Suprapubic skin (tissue), 4 donors: ENCODE measurements at places on chromosomes 5 and 9. TPM values are rescaled to one million over a fixed set of nuclear protein-coding genes. Genes with fewer than 3 reads are reported as not detected.

- peaks cover 3% of the 10 kb centered on the region for H3K4me1 ChIP-seq
- H3K27me3 ChIP-seq = peaks cover 29% of the 10 kb centered on the region
- no peak overlapping the region for H3K27ac ChIP-seq
Measured at GRCh38 chr5:178274781-178275537, 42.4 kb upstream of the PHYKPL start.

DNA sequence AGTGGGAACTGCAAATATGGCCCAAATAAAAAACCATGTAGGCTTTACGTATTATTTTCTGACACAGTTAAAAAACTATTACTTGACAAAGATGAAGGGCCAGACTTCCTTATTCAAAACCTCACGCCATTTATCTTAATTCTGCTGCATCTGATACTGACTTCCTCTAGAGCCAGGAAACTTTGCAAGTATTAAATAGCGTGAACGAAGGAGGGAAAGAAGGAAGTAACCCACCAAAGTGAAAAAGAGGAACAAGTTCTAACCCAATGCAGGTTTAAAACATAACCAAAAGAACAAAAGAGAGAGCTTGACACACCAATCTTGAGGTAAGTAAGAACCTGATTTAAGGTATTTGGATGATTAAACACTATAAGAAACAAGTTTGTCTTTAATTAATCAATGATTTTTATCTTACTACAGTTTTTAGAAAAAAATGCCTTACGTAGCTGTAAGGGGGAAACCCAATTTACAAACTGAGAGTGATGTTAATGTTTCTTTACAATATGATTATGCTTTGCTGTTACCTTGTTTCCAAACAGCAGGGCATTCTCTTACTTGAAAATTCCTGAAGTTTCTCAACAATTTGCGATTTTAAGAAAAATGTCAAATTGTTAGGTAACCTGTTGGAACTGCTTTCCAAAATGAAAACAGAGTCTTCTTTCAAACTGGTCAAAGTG is at the start of gene GAPT:
GAPT (plus strand) TSS at position 220 of the 677 bp plus-strand sequence. CDS start 3,102 bp downstream, outside the sequence.
- H3K4me3 ChIP-seq = no peak within 1 kb of the TSS
- H3K27ac ChIP-seq = no peak within 1 kb of the TSS
- no peaks in the 10 kb centered on the region for H3K36me3 ChIP-seq
- H3K27me3 ChIP-seq = no peaks in the 10 kb centered on the region

DNA sequence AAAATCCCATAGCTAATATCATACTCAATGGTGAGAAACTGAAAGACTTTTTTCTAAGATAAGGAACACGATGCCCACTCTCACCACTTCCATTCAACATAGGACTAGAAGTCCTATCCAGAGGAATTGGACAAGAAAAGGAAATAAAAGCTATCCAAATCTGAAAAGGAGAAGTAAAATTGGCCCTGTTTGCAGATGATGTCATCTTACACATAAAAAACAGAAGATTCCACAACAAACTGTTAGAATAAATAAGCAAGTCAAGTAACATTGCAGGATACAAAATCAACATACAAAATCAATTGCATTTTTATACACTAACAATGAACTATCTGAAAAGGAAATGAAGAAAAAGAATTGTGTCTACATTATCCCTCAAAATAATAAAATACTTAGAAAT is 308.0 kb downstream of the MCTP1 start:
- H3K27ac ChIP-seq = no peak overlapping the region
- no peak overlapping the region for H3K4me3 ChIP-seq
- DNase-seq = no peak
- no peaks in the 10 kb centered on the region for H3K4me1 ChIP-seq
- H3K36me3 ChIP-seq = no peaks in the 10 kb centered on the region

- H3K36me3 ChIP-seq = no peaks in the 10 kb centered on the region
- DNase-seq = no peak
- peak overlapping the region; percentile 44 for H3K4me3 ChIP-seq
- H3K27ac ChIP-seq = no peak overlapping the region
- peaks cover 18% of the 10 kb centered on the region for H3K4me1 ChIP-seq
Measured at GRCh38 chr5:160198841-160199409, 30.4 kb upstream of the FABP6 start.

- H3K27ac ChIP-seq = no peak overlapping the region
- no peaks in the 10 kb centered on the region for H3K4me1 ChIP-seq
- H3K4me3 ChIP-seq = no peak overlapping the region
- no peaks in the 10 kb centered on the region for H3K27me3 ChIP-seq
- no peak for DNase-seq
Measured at GRCh38 chr5:131096774-131097710, 68.0 kb downstream of the HINT1 start.

DNA sequence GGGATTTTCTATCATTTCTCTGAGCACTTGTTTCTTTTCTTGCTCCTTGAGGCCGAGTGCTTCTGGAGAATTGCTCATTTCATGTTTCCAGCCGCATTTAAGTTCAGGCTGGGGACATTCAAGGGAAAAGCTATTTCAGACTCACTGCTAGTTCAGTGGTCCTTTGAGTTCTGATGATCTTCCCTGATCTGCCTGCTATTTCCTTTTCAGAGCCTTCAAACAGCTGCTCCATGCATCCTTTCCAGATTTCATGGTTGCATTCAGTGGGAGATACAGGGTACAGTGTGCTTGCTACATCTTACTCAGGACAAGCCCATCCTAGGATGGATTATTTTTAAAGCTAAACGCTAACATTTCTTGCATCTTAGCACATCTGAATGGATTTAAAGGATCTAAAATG is 14.7 kb downstream of the NDUFS4 start:
- peaks cover 4% of the 10 kb centered on the region for H3K4me1 ChIP-seq
- no peaks in the 10 kb centered on the region for H3K27me3 ChIP-seq
- H3K36me3 ChIP-seq = no peaks in the 10 kb centered on the region

GRCh38 chr5:141617682-141618029 is 1.1 kb downstream of the DIAPH1 start:
- DNase-seq = no peak
- peaks cover 33% of the 10 kb centered on the region for H3K4me1 ChIP-seq
- H3K4me3 ChIP-seq = peak overlapping the region; percentile 89
- peak overlapping the region; percentile 97 for H3K27ac ChIP-seq

DNA sequence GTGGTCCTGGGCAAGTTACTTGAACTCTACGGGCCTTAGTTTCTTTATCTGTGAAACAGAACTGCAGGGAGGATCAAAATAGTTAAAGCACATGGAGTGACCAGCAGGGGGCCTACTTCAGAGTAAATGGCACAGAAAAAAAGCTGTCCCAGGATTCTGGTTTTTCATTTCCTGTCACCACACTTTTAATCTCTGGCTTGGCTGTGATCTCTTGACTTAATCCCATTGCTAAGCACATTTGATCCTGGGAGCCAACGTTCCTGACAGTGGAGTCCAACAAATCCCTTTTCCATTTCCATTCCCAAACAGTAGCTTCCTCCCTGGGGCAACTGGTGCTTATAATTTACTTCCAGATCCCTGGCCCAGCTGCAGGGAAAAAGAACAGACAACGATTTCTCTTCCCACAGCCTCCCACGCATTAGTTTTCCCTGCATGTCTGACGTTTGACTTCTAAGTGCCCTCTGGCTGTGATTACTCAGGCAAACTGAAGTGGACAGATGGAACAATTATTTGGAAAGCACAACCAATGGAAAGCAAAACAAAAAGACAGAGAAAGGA is 136.5 kb upstream of the STK32A start:
- H3K4me1 ChIP-seq = peaks cover 8% of the 10 kb centered on the region
- H3K36me3 ChIP-seq = no peaks in the 10 kb centered on the region
- no peaks in the 10 kb centered on the region for H3K27me3 ChIP-seq
- no peak overlapping the region for H3K27ac ChIP-seq
- no peak overlapping the region for H3K4me3 ChIP-seq

GRCh38 chr5:35436400-35437057 is 181.1 kb upstream of the SPEF2 start:
- no peak for DNase-seq
- no peaks in the 10 kb centered on the region for H3K36me3 ChIP-seq
- no peaks in the 10 kb centered on the region for H3K27me3 ChIP-seq
- H3K4me3 ChIP-seq = no peak overlapping the region

GRCh38 chr9:32992595-32993238 is 8.7 kb downstream of the APTX start:
- H3K4me3 ChIP-seq = no peak overlapping the region
- no peaks in the 10 kb centered on the region for H3K27me3 ChIP-seq
- peaks cover 5% of the 10 kb centered on the region for H3K4me1 ChIP-seq
- peaks cover 34% of the 10 kb centered on the region for H3K36me3 ChIP-seq
- no peak overlapping the region for H3K27ac ChIP-seq
- no peak for DNase-seq

- DNase-seq = no peak
- no peak overlapping the region for H3K27ac ChIP-seq
- H3K36me3 ChIP-seq = no peaks in the 10 kb centered on the region
- no peak overlapping the region for H3K4me3 ChIP-seq
- peaks cover 9% of the 10 kb centered on the region for H3K4me1 ChIP-seq
- H3K27me3 ChIP-seq = no peaks in the 10 kb centered on the region
Measured at GRCh38 chr5:115393239-115393638, 96.8 kb upstream of the CCDC112 start.

GRCh38 chr5:56148453-56148971 is 84.6 kb downstream of the ANKRD55 start:
- H3K36me3 ChIP-seq = no peaks in the 10 kb centered on the region
- DNase-seq = no peak
- no peak overlapping the region for H3K4me3 ChIP-seq
- H3K27me3 ChIP-seq = no peaks in the 10 kb centered on the region
- no peak overlapping the region for H3K27ac ChIP-seq
- H3K4me1 ChIP-seq = peaks cover 3% of the 10 kb centered on the region

DNA sequence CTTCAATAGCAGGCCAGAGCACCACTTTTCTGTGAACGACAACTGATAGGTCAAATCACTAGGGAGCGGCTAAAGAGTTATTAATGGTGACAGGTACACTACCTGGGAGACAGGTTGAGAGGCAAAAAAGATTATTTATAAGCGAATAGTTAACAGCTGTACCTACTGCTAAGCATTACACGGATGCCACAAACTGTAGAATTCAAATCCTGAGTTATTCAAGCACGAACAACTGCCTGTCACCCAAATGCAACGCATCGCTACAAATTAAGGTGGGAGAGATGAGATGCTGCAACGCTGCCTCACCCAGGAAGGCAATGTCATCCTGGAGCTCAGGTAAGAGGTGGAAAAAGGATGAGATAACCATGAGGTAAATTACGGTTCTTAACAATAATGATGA is 342.9 kb downstream of the BNC2 start:
- H3K4me1 ChIP-seq = peaks cover 3% of the 10 kb centered on the region
- no peak overlapping the region for H3K27ac ChIP-seq
- no peak for DNase-seq
- H3K4me3 ChIP-seq = no peak overlapping the region
- no peaks in the 10 kb centered on the region for H3K27me3 ChIP-seq

- H3K27me3 ChIP-seq = no peaks in the 10 kb centered on the region
- peaks cover 34% of the 10 kb centered on the region for H3K4me1 ChIP-seq
- DNase-seq = no peak
- no peak overlapping the region for H3K27ac ChIP-seq
- H3K36me3 ChIP-seq = peaks cover 42% of the 10 kb centered on the region
- H3K4me3 ChIP-seq = no peak overlapping the region
Measured at GRCh38 chr9:128124451-128124850, 3.1 kb downstream of the PTGES2 start.

GRCh38 chr5:39977066-39977655 is 552.4 kb upstream of the DAB2 start:
- no peaks in the 10 kb centered on the region for H3K36me3 ChIP-seq
- H3K27ac ChIP-seq = no peak overlapping the region
- H3K4me1 ChIP-seq = no peaks in the 10 kb centered on the region
- no peaks in the 10 kb centered on the region for H3K27me3 ChIP-seq
- no peak overlapping the region for H3K4me3 ChIP-seq

DNA sequence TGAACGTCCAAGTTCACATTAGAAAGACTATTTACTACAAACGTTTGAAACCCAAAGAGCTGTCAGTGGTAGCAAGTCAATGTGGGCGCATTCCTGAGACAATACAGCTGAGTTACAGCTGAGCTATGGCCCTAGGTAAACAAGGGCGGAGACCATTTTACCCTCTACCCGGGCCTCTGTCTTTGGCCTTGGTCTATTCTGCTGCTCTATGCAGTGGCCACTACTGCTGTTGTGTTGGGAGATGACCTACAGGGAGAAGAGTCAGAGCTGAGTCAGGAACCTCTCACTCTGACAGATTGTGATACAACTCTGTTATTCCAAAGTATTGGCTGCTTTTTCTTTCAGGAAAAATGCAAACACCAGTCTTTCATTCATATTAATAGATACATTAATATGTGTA is 700.6 kb downstream of the SEMA5A start:
- no peaks in the 10 kb centered on the region for H3K27me3 ChIP-seq
- H3K36me3 ChIP-seq = no peaks in the 10 kb centered on the region
- H3K4me3 ChIP-seq = no peak overlapping the region
- no peak overlapping the region for H3K27ac ChIP-seq
- H3K4me1 ChIP-seq = peaks cover 3% of the 10 kb centered on the region

GRCh38 chr9:79698967-79699366 is 127.2 kb downstream of the TLE4 start:
- no peak overlapping the region for H3K27ac ChIP-seq
- peaks cover under 1% of the 10 kb centered on the region for H3K4me1 ChIP-seq
- no peak overlapping the region for H3K4me3 ChIP-seq
- no peaks in the 10 kb centered on the region for H3K36me3 ChIP-seq
- no peaks in the 10 kb centered on the region for H3K27me3 ChIP-seq
- DNase-seq = no peak

- peaks cover 17% of the 10 kb centered on the region for H3K4me1 ChIP-seq
- no peak overlapping the region for H3K4me3 ChIP-seq
- no peak overlapping the region for H3K27ac ChIP-seq
- H3K36me3 ChIP-seq = peaks cover 61% of the 10 kb centered on the region
Measured at GRCh38 chr5:34924462-34924765, 4.9 kb upstream of the DNAJC21 start.

- no peaks in the 10 kb centered on the region for H3K4me1 ChIP-seq
- no peak overlapping the region for H3K27ac ChIP-seq
- DNase-seq = no peak
- H3K27me3 ChIP-seq = no peaks in the 10 kb centered on the region
- H3K36me3 ChIP-seq = no peaks in the 10 kb centered on the region
- no peak overlapping the region for H3K4me3 ChIP-seq
Measured at GRCh38 chr5:166063261-166063660, 2228.2 kb upstream of the WWC1 start.

GRCh38 chr9:14346231-14346791 is 32.4 kb upstream of the NFIB start:
- no peaks in the 10 kb centered on the region for H3K36me3 ChIP-seq
- H3K4me1 ChIP-seq = peaks cover 74% of the 10 kb centered on the region
- peak overlapping the region; percentile 61 for H3K4me3 ChIP-seq
- DNase-seq = no peak

GRCh38 chr9:94805585-94805984 is 79.1 kb downstream of the AOPEP start:
- no peak overlapping the region for H3K4me3 ChIP-seq
- H3K27me3 ChIP-seq = no peaks in the 10 kb centered on the region
- no peaks in the 10 kb centered on the region for H3K36me3 ChIP-seq
- DNase-seq = no peak
- H3K4me1 ChIP-seq = peaks cover 78% of the 10 kb centered on the region

EMB gene
- total RNA-seq = 20.5 TPM

LPAR1 gene
- total RNA-seq = 29.6 TPM

CFAP157 gene
- total RNA-seq = 0.57 TPM

CNTNAP3B gene
- 11.6 TPM for total RNA-seq

PCDHA9 gene
- 0.08 TPM for total RNA-seq

SLC6A19 gene
- total RNA-seq = not detected

PLEKHG4B gene
- 0.45 TPM for total RNA-seq

GPR151 gene
- total RNA-seq = not detected
